ENCODE measurements at places on chromosomes 7 and 10.

GRCh38 chr10:10855151-10855581, 162.5 kb upstream of the CELF2 start:
- DNase-seq = no peak

- DNase-seq = no peak
Measured at GRCh38 chr10:97774811-97775294, 3.1 kb upstream of the SFRP5 start.

DNA sequence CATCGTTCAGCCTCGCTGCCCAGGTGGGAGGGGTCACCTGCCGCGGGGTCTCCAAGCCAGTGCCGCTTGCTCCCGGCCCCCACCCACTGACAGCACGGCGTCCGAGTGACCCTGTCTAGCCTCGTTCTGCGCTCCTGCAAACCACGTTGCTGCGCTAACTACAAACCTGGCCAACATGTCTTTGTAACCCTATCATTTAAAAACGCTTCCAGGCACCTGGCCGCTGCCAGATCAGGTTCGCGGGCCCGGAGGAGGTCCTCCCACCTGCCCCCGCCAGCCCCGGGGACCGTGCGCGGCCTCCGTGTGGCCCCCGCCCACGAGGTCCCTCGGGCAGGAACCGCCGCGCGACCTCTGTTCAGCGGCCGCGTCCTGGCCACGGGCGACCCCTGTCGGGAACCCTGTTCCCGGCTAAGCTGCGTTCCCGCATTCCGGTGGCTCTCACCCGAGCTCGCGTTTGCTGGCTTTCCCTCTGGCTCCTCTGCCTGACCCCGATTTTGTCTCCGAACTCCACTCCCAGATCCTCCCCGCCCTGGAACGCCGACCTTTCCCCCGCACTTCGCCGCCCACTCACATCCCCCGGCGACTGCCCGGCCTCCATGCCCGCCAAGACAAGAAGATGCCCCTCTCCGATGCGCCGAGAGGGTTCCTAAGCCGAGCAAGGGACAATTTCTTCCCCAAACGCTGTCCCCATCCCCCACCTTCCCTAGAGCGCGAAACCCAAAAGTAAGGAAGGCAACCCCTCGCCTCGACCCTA, 2.4 kb downstream of the SFMBT2 start:
- DNase-seq = peak; percentile 59

GRCh38 chr7:37061849-37062559, 337.7 kb upstream of the AOAH start:
- DNase-seq = no peak

GRCh38 chr7:13933536-13933935, 55.9 kb downstream of the ETV1 start:
- DNase-seq = no peak

GRCh38 chr10:2670864-2671263, 396.5 kb upstream of the PFKP start:
- DNase-seq = no peak

- DNase-seq = no peak
Measured at GRCh38 chr10:47092831-47093230, 181.6 kb downstream of the PTPN20 start.

DNA sequence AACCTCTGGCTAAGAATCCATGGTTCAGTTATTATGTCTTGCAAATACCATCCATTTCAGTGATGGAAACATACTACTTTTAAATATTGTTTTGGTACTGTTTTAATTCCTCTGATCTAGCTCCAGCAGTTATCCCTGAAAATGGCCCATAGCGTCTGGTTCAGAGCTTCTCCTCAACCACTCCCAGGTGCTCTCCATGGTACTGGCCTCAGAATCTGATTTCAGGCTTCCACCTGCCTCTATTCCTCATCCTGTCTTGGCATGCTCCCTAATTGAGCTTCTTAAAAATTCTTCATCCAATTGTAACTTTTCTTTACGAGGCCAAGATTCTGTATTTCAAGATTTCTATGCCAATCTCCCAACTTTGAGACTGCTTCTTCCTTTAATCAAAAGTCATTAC, 236.3 kb downstream of the HTR7 start:
- no peak for DNase-seq

DNA sequence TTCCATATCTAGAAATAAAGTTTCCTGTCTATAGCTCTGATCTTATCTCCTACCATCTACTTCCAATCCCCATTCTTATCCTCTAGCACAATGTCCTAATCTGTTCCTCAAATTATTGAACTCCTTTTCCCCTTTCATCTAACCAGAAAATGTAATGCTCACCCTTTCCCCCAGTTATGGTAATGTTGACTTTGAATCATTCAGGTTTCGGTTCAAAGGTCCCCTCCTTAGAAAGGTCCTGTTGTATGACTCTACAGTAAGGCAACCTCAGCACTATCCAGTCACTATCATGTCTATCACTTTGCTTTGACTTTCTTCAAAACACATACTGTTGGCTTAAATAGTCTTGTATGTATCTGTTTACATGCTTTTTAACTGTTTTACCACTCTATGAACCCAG, 264.2 kb upstream of the PCDH15 start:
- DNase-seq = no peak

DNA sequence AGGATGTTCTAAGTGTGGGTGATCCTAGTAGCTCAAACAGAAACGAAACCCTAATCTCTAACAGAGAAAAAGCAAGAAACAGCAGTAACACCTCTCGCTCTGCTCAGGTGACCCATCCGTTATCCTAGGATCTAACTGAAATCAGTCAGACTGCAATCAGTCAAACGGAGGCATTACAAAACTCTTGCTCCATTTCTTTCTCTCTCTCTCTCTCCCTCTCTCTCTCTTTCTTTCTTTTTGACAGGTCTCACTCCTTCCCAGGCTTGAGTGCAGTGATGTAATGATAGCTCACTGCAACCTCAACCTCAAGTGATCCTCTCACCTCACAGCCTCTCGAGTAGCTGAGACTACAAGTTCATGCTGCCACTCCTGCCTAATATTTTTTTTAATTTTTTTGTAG, 1283.5 kb upstream of the CELF2 start:
- no peak for DNase-seq

GRCh38 chr10:122618461-122619165, 58.1 kb downstream of the DMBT1 start:
- DNase-seq = no peak

DNA sequence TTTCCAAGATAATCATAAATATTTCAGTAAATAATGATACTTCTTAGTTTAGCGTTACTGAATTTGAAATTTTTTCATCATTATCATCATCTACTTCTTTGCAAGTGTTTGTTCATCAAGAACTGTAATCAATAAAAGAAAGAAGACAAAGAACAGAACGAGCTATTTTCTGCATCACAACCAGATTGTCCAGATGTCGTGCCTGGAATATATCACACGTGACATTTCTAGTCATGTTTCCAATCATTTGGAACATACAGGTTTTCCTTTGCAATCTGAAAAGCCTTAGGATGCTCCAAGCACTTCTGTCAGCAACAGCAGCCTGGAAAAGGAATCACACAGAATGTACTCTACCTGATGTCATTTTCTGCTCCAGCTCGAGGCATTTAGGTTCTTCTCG, 107.4 kb downstream of the FAM107B start:
- DNase-seq = no peak

DNA sequence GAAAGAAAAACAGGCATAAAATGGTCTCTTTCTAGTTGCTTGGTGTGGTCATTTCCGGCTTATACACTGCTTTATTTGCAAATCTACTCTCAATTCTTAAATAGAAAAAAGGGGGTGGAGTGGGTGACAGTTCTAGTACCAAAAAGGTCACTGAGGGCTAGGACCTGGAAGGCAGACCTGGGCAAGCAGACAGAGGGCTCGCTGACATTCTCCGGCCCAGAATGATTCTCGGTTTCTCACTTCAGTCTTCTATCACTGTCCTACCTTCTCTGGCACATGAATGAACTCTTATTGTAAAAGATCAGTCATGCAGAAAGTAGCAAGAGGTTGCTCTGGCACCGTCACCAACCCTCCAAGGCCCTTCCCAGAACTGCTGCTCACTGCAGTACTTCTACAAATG, 54.0 kb downstream of the MALSU1 start:
- DNase-seq = no peak

DNA sequence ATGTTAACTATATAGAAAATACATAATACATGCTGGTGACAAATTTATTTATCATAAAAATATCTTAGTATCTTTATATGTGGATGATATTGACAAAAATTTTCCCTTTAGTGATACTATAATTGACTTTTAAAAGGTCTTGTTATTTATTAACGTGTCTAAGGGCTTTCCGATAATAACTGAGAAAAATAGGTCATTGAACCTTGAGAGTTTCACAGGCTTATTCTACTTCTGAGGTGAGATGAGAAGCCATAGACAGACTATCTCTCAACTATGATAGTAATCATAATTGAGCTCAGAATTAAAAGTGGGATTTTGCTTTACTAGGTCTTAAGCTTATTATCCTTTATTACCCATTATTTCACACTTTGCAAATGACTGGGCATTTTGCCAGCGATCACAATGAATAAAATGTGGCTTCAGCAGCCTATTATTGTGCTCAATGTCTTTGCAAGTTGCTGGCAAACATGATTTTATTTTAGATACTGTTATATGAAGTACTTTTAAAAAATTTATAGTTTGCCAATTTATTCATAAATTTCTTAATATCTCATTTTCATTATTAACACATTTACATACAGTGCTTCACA, 574.5 kb downstream of the ZWINT start:
- no peak for DNase-seq

- peak; percentile 9 for DNase-seq
Measured at GRCh38 chr10:28738200-28738599, 60.9 kb downstream of the BAMBI start.

- DNase-seq = no peak
Measured at GRCh38 chr7:110590415-110590814, 500.5 kb upstream of the LRRN3 start.

DNA sequence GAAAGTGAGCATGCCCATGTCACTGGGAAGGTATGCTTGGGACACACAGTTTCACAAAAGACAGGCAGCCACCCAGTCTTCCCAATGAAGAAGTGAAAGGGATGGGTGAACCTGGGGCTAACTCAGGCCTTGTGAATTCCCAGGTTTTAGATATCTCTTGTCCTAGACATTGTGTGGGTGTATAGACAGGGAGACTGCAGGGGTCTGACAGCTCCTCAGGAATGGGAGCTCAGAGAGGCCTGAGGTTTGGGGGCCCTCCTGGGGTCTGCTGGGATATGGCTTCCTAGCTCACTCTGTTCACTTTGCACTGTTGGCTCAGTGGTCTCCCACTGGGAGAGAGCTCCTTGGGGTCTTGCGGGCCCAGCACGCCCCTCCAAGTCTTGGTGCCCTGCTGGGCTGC, 47.0 kb downstream of the WDFY4 start:
- no peak for DNase-seq

- DNase-seq = no peak
Measured at GRCh38 chr7:46490406-46490805, 569.3 kb upstream of the IGFBP3 start.

- no peak for DNase-seq
Measured at GRCh38 chr10:46551701-46552525, 4.5 kb downstream of the GPRIN2 start.

- DNase-seq = no peak
Measured at GRCh38 chr7:132840199-132840598, 241.7 kb downstream of the CHCHD3 start.

DNA sequence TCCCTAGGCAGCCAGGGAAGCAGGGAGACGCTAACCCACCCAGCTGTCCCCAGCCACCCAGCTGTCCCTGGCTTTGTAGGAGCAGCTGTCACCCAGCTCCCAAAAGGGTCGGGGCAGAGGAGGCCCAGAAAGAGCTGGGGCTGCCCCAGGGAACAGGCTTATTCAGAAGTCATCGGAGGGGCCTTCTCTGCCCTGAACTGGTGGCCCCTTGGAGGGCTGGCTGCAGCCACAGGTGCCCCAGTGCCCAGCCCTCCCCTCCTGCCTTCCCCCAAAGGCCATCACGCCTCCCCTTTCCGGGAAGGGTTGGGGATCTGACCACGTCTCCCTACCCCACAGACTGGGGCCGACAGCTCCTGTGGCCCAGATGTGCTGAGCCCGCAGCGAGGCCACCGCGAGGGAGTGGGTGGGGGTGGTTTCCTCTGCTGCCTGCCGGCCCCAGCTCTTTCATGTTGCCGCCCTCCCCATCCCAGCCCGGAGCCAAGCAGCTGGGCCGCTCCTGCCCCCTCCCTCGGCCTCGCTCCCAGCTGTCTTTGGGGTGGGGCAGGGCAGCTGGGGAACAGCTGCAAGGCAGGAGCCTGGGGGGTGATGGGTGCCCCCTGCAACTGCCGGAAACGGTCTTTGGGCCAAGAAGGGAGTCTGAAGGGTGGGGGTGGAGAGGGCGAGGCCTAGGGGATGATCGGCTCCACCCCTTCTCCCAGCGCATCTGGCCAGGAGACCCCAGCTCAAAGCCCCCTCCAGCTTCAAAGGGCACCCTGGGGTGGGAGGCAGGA, 16.8 kb downstream of the TRIM8 start:
- DNase-seq = peak; percentile 20

DNA sequence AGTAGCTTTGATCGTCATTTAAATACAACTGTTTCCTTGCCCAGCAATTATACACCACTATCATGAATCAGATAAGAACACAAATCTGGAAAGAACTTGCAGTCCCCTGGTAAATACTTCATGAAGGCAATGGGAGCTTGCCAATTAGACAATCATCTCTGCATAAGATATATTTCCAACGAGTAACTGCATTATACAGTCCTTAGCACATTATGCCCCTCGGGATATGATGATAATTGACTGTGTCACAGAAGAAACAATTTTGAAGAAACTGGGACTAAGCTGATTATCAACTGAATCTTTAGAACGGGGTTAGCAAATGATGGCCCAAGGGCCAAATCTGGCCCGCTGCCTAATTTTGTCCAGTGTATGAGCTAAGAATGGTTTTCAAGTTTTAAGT, 155.7 kb downstream of the TRIL start:
- no peak for DNase-seq

GRCh38 chr7:117127585-117128168, 174.4 kb downstream of the ST7 start:
- DNase-seq = peak; percentile 78

- DNase-seq = peak; percentile 79
Measured at GRCh38 chr10:91908337-91909116, 759 bp downstream of the FGFBP3 start.

DNA sequence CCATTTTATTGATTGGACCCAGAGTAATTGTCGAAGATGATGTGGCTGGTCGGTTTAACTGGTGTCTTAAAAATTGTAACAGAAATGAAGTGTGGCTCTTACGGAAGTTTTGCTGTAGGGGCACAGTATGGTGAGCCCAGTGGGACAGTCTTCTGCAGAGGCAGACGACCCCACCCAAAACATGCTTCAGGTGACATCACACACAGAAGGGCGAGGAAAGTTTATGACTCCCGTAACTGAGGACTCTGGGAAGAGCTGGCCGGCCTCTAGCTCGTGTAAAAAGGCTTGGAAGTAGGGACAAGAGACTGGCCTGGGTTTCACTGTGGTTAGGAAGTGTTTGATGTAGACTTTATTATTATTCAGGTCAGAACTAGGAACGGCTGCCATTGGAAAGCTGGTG, 73.3 kb downstream of the HTR5A start:
- DNase-seq = no peak
